ENCODE measurements at places on chromosomes 13 and 19. TPM values are rescaled to one million over a fixed set of nuclear protein-coding genes. Genes with fewer than 3 reads are reported as not detected.

Gene LILRA1
- total RNA-seq: not detected

Gene ATP4B
- total RNA-seq: not detected

Gene SIGLECL1
- total RNA-seq: not detected

Gene DLL3
- 0.14 TPM for total RNA-seq

Gene NTF4
- not detected for total RNA-seq

Gene PIAS4
- total RNA-seq: 28.1 TPM

Gene BCAM
- total RNA-seq: not detected

Gene ZNF491
- total RNA-seq: 1.8 TPM

Gene SLAIN1
- 26.1 TPM for total RNA-seq

Gene PRRG2
- 1.8 TPM for total RNA-seq

Gene KLK8
- not detected for total RNA-seq

Gene OXGR1
- total RNA-seq: not detected

Gene SERPINE3
- total RNA-seq: not detected

Gene ITGBL1
- total RNA-seq: not detected

Gene CRB3
- 1.3 TPM for total RNA-seq

Gene PRX
- total RNA-seq: 1.3 TPM

Gene ING1
- total RNA-seq: 20.8 TPM

Gene ADPRHL1
- total RNA-seq: 0.76 TPM

All from activated naive CD4-positive, alpha-beta T cell treated with anti-CD3 and anti-CD28 coated beads, Interleukin-2, amount 10 ng/mL, durations not matched to agents 5 hours and 36 hours (primary cell).